ENCODE measurements at places on chromosomes 4 and X.
A peak's percentile ranks its signal among the peaks of the same experiment; 100 is the strongest.

- no peak for DNase-seq
Measured at GRCh38 chr4:147723326-147723725, 8.6 kb upstream of the ARHGAP10 start.

DNA sequence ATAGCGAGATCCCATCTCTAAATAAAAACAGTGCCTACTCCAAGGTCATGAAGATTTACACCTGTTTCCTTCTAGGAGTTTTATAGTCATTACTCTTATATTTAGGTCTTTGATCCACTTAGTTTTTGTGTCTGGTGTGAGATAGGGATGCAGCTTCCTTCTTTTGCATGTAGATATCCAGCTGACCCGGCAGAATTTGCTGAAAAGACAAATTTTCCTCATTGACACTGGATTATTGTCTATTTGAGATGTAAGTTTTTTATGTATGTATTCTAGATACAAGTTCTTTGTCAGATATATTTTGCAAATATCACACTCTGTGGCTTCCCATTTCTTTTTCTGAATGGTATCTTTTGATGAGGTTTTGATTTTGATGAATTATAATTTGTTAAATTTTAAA is 85.4 kb downstream of the RFC1 start:
- no peak for DNase-seq

GRCh38 chrX:28321286-28321685 is 266.0 kb upstream of the IL1RAPL1 start:
- no peak for DNase-seq

GRCh38 chr4:26028793-26029567 is 115.0 kb downstream of the SMIM20 start:
- DNase-seq: peak; percentile 32

DNA sequence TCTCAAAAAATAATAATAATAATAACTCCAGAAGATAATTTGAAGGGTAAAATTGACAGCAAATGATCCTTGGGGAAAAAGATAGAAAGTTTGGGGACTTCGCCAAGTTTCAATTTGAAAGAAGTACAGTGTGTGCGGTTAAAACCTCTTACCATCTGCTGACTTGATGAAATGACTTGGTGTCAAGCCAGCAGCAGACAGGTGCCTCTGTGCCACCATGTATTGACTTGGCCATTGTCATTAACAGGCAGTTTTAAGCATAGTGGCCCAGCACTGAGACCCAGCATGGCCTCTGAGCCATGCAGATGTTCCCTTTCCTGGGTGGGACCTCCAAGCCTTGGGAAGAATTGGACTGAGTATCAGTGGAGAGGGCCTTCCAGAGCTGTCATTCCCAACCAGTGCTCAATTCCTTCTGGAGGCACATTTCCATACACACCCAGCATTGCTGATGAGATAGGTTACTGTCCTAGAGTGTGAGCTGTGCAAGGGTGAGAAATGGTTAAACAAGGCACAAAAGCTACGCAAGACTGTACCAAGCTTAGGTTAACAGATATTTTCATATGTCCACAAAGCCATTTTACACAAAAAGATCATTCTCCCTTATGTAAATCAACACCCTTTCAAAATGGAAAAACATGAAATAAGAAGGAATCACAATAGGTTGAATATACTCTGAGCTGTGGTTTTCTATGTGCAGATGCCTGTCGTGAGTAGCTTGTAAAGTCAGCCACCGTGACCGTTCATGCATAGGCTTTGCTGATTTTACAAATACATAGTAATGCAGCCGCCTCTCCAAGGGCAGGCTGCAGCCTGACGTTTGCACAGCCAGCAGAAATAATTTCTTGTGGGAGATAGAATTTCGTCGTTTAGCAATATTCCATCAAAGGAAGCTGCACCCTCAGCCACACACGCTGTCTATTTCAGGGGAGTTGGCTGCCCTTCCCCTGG is 59.4 kb upstream of the FBXW7 start:
- DNase-seq: no peak

- no peak for DNase-seq
Measured at GRCh38 chr4:151841107-151841506, 80.3 kb upstream of the GATB start.

DNA sequence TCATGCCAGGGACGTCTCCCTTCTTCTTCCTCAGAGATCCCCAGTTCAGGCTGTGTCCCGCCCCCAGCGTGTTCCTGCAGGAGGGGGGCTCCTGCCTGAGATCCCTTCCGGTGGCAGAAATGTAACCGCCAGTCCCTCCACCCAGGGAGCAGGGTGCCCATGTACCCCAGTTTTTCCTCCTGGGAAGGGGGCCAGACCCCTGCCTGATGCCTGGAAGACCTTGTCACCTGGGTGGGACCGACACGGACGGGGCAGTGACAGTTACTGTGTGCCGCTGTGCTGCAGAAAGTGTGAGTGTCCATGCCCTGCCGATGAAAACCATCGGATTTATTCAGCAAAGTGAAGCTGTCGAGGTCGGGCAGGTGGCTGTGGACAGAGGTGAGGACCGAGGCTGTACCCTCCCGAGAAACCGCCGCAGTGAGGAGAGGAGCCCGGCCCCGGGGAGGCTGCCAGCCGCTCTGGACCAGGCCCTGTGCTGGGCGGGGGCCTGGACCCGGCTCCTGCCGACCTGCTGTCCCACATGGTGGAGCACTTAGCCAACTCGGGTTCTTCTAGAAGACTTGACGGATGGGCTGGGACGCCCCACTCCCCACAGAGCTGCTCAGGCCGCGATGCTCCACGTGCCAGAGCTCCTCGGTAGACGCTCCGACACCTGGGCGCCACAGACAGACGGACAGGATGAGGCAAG is 36.7 kb upstream of the HMX1 start:
- no peak for DNase-seq

DNA sequence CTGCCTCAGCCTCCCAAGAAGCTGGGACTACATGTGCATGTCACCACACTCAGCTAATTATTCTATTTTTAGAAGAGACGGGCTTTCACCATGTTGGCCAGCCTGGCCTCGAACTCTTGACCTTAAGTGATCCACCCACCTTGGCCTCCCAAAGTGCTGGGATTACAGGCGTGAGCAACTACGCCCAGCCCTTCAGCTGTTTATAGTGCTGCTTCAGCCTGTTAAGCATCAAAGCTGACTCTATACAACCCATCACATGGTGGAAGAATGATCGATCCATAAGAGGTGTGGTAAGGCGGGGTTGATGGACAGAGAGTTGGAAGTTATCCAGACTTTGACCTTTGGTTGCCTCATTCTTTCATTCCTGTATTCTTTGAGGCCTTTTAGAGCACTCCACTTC is 56.2 kb upstream of the RAPGEF2 start:
- no peak for DNase-seq

DNA sequence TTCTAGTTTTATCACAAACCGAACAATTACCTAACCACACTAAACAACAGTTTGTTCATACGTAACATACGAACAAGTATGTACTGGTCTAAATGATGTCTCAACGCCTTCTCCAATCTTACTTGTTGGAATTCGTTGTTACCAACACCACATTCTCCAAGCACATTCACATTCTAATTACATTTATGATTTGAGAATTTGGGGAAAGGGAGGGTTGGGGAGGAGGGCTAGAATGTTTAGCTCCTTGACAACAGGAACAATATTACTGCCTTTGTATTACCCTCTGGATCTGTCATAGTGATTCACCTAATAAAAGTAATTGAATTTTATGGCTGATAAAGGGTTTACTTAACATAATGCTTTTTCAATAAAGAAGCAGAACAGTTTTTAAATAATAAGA is 24.4 kb downstream of the LCORL start:
- DNase-seq: no peak

- no peak for DNase-seq
Measured at GRCh38 chr4:15868111-15868510, 70.4 kb downstream of the FGFBP1 start.

DNA sequence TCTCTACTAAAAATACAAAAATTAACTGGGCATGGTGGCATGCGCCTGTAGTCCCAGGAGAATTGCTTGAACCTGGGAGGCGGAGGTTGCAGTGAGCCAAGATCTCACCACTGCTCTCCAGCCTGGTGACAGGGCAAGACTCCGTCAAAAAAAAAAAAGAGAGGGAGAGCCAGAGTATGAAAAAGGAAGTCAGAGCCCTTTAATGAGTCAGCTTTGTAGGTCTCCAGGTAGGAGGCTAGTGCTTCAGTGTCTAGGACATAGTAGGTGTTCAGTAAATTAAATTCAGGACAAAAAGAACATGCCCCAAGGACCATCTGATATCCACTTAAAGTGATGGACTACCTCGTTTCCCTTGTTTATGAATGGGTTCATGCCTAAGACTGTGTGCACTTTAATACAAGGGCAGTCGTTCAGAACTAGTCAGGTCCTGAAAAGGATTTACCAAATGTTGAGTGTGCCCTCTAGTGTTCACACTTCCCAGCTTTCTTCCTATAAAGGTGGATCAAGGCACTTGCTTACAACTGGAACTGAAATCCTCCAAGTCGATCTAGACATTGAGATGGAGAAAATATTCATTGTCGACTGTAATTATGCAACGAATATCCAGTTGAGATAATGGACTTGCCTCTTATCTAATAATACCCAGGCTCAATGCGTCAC is 29.0 kb downstream of the F9 start:
- no peak for DNase-seq

GRCh38 chr4:109094056-109094455 is 208.4 kb downstream of the COL25A1 start:
- no peak for DNase-seq

GRCh38 chrX:107677501-107677901 is 49.2 kb downstream of the PRPS1 start:
- no peak for DNase-seq

GRCh38 chrX:38805432-38806389 is 4.5 kb downstream of the MID1IP1 start:
- DNase-seq: no peak

GRCh38 chr4:12902735-12903134 is 581.4 kb downstream of the RAB28 start:
- DNase-seq: no peak

- DNase-seq: no peak
Measured at GRCh38 chrX:8668813-8669212, 63.1 kb downstream of the ANOS1 start.

DNA sequence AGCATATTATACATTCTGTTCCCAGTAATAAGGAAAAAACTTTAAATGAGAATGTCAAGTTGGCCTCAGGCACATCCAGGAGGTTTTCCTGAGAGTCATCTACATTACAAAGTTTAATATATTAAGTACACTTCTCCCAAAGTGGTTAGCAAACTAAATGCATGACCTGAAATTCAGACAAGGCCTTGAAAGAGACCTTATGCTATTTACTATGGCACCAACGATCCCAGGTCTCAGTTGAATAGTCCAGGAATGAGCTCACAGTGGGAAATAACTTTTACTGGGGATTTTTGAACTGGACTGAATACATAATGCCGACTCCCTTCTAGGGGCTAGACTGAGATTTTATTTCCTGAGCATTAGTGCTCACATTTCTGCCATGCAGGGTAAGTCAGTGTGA is 1577.5 kb upstream of the PCDH7 start:
- DNase-seq: no peak

DNA sequence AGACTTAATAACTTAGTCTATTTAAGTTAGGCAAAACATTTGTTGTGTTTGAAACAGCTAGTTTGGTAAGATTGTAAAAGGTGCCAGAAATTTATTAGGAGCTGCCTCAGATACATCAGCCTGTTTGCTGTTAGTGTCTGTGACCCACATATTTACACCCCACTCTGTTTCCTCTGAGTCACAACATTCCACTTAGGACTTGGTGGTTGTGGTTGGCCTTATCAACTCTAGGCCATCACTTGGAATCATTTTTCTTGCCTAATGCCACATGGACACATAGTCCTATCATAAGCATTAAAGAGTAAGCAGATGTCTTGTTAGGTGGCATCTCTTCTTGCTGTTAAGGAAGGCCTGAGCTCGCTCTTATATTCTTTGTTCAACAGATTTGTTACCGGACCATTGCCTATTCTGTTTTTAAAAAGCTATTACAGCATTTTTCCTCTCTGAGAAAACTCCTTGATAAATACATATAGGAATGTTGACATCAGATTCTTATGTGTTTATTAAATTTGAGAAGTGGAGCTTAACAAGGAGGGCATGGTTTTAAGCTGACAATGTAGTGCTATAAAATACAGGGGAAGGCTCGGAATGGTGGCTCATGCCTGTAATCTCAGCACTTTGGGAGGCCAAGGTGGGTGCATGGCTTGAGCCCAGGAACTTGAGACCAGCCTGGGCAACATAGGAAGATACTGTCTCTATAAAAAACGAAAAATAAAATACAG is 51.2 kb upstream of the PGRMC2 start:
- no peak for DNase-seq

GRCh38 chr4:14837860-14838259 is 164.4 kb upstream of the CPEB2 start:
- DNase-seq: no peak

DNA sequence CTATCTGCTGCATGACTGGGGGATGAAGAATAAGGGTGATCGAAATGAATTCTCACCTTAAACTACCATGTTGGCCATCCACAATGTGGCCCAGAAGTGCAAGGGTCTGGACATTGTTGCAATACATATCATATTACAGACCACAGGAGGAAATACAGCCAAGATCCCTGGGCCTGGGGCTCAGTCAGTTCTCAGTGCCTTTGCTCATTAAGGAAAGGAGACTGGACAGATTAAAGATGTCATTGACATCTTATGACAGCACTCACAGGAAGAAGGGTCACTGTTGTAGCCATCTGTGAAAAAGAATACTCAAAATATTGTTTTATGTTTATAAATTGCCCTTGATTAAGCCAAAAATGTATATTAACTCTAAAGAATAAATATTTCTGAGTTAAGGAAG is 1345.2 kb downstream of the FSTL5 start:
- DNase-seq: no peak

DNA sequence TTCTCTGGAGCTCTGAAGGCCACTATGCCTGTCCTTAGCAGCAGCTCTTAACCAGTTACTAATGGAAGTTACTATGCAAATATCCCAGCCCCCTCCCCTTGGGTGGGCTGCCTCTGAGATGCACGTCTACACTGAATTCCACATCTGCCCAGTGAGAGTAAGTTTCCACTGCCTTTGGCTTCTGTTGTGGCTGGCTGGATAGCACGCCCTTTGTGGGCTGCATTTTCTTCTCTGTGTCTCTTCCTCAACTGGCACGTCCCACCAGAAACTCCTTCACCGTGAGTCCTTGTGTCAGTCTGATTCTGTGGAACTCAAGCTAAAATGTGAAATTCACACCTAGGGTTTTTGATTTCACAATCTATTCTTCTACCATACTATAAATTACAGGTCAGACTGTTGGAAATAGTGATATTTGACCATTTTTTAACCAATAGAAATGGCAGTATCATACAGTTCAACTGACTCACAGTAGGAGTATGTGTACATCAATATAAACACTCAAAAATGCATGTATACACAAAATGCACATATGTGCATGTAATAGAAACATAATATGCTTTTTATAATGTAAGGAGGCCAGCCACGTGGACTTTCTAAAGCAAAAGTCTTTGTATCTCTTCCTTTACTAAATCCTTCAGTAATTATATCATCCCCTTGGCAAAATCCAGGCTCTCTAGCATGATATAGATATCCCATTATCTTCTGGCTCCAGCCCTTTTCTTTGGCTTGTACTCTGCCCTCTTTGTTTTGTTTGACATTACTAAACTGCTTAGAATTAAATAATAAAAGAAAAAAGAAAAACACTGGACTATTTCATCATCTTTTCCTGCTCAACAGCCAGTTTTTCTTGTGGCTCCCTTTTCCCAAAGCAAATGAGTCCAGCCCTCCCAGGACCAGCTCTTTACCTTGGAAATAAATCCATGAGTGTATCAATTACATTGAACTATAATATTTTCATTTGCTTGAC is 33.2 kb upstream of the LDB2 start:
- no peak for DNase-seq

All from stimulated activated CD4-positive, alpha-beta T cell treated with anti-CD3 and anti-CD28 coated beads, Interleukin-1b, Interleukin-23, amount 100 ng/mL, for 1 hour (primary cell).